ENCODE measurements at places on chromosomes 3 and 15.

GRCh38 chr3:100106531-100107141 lies 7.7 kb downstream of the FILIP1L start:
- DNase-seq = no peak

GRCh38 chr15:101329867-101330380 lies 34.9 kb upstream of the SNRPA1 start:
- DNase-seq = no peak

GRCh38 chr3:21520106-21520963 lies 230.7 kb downstream of the ZNF385D start:
- DNase-seq = no peak

- DNase-seq = no peak
Observed at GRCh38 chr3:150217691-150218090, 190.4 kb upstream of the TSC22D2 start.

GRCh38 chr3:134709561-134710312 lies 58.9 kb upstream of the KY start:
- DNase-seq = no peak

- DNase-seq = no peak
Observed at GRCh38 chr15:96037584-96037983, 292.9 kb upstream of the NR2F2 start.

GRCh38 chr3:110900576-110900975 lies 171.0 kb upstream of the NECTIN3 start:
- DNase-seq = no peak

DNA sequence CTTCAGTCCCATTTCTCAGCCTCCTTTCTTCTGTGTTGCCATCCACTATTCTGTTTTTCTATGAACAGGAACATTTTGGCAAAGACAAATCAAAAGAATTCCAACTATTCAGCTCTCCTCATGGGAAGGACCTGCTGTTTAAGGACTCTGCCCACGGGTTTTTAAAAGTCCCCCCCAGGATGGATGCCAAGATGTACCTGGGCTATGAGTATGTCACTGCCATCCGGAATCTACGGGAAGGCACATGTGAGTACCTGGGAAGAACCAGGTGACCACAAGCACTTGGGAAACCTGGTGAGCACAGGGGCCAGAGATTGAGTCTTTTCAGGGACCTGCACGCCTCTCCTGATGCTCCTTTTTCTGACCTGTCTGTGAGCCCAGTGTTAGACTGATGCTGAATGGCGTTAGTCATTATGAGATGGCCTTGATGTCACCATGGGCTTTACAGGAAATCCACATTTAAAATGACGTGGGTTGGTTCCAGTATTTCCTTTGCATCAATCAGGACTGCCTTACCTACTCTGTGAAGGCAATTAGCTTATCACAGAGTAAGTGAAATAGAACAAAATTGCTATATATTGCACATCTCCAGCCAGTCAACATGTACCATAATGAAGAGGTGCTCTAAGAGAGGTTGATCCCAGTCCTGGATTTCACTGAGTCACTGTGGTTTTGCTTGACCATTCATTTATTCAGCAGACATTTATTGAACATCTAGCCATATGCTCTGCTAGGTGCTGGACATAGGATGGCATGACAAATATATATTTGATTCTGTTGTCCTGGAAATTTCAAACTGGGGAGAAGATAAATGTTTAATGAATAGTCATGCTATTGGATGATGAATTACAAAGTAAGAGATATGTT lies 11.7 kb downstream of the TF start:
- no peak for DNase-seq

- no peak for DNase-seq
Observed at GRCh38 chr3:9384141-9384828, 13.1 kb upstream of the SETD5 start.

DNA sequence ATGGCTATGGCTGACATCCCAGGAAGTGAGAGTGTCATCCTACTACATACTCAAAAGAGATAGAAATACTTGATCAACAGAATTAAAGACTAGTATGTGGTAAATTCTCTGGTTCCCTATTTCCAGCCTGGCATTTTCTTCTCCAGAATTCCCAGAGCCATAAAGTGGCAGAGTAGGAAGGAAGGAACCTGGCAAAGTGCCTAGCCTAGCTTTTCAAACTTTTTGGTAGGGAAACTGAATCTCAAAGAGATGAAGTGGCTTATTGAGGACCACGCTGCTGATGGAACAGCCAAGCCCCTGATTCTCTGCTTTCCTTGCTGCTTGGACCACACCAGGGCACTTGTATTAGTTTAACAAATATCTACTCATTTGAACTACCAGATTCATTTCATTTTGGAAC lies 312.4 kb upstream of the RORA start:
- no peak for DNase-seq

DNA sequence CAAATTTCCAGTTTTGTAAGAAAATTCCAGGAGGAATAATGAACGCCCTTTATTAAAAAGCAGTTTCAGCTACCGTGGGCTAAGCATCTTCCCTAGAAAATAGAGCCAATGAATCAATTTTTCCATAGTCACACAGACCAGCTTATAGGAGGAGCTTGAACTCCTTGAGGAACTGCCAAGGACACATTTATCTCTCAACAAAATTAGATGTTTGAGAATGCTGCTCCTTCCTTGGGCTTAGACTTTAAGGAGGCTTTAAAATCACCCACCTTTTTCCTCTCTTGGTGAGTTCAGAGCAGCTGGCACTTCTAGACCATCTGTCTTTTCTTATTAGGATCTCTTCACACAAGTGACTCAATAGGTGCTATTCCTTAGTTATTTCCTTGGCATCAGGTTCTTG lies 588.0 kb downstream of the SQOR start:
- DNase-seq = no peak

DNA sequence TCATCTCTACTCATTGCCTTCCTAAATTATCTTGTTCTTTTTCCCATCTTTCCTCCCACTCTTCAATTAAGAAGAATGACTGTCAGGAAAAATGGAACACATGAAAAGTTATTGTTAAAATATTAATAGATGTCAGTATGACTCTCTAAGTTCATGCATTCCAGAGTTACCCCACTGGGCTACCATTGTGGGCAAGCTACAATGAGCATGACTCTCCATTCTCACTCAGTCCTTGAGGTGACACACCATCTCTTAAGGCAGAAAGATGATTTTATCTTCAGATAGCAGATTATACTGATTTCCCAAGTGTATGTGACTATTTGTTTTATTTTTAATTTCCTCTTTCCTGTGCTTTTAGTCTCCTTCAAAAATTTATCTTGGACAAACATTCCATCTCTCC lies 144.3 kb downstream of the ALCAM start:
- DNase-seq = no peak

GRCh38 chr3:120157113-120157512 lies 62.9 kb upstream of the GSK3B start:
- no peak for DNase-seq

DNA sequence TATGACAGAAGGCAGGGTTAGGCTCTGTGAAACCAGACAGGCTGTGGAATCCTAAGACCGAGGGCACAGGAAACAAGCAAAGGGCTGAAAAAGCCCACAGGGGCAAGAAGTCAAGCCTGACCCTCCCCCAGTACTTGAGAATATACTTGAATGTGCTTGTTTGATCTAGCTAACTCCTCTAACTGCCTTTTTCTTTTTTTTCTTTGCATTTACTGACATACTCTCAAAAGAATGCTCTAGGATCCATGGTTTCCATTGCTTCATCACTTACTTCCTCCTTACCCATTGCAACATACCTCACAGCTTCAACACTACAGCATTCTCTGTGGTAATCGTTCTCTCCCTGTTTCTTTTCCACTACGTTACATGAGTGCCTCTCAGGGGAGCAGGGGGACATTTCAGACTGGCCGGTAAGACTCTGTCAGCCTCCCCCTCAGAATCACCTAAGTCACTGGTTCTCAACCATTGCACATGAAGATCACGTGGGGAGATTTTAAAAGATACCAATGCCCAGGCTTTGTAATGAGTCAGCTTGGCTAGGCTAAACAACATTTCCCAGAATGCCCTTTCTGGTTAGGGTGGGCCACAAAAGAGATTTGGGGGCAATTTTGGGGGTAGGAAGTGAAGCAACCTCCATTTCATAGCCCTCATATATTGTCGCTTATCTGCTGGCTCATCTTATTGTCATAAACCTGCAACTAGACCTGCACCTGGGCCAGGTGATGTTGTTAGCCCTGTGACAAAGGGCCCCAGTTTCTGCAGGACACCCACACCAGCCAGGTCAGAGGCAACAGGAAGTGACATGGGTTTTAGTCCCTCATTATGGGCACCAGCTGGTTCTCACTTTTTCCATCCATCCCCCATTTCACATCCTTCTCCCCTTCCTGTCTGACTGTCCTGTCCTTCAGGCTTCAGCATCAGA lies 24.6 kb upstream of the RSL24D1 start:
- no peak for DNase-seq

- no peak for DNase-seq
Observed at GRCh38 chr15:38084289-38084688, 149.8 kb downstream of the TMCO5A start.

DNA sequence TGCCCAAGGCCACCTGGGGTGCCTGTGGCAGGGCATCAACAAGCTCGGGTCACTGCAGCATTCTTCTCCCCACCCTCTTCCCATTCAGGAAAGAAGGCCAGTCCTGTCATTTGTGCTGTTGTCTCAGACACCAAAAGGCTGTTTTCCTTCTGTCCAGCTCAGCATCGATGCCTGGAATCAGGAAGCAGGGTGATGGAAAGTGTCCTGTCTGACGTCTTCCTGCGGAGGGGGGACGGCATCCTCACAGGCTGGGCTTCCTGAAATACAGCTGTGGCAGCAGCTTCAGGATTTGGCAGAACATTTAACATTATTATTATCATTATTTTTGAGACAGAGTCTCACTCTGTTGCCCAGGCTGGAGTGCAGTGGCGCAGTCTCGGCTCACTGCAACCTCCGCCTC lies 33.0 kb upstream of the ANKDD1A start:
- no peak for DNase-seq

- DNase-seq = no peak
Observed at GRCh38 chr15:78004919-78005634, 72.4 kb downstream of the TBC1D2B start.

DNA sequence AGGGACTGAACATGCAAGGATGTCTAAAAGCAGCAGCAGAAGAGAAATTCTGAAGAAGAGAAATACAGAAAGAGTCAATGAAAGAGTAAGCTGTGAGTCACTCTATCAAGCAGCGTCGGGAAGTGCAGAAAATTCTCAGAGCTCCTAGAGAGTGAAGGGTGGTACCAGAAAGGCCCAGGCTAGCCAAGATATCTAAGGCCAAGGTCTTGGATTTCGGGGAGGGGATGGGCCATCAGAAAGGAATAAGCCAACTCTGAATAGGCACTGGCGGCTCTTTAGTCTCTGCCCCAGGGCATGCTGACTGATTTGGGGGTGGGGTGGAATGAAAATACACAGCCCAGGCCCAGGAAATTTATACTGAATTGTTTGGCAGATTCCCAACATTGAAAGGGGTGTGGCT lies 70.8 kb downstream of the GPR156 start:
- DNase-seq = no peak

GRCh38 chr3:49701388-49702077 lies 12.2 kb downstream of the RNF123 start:
- peak; percentile 47 for DNase-seq
